ENCODE measurements at places on chromosomes 7 and 10. TPM values are rescaled to one million over a fixed set of nuclear protein-coding genes. Genes with fewer than 3 reads are reported as not detected.

- no peaks in the 10 kb centered on the region for H3K4me1 ChIP-seq
- H3K27me3 ChIP-seq = no peaks in the 10 kb centered on the region
- DNase-seq = no peak
- H3K4me3 ChIP-seq = no peak overlapping the region
These were observed 153.1 kb downstream of the CDK14 start for GRCh38 chr7:90749262-90749661.

GRCh38 chr10:76017733-76018433, 586.5 kb downstream of the LRMDA start:
- no peaks in the 10 kb centered on the region for H3K36me3 ChIP-seq
- no peak overlapping the region for H3K4me3 ChIP-seq
- no peak overlapping the region for H3K27ac ChIP-seq
- DNase-seq = peak; percentile 79
- H3K4me1 ChIP-seq = peaks cover 1% of the 10 kb centered on the region
- no peaks in the 10 kb centered on the region for H3K27me3 ChIP-seq

GRCh38 chr7:1742555-1743303, 72.7 kb downstream of the ELFN1 start:
- H3K27me3 ChIP-seq = no peaks in the 10 kb centered on the region
- DNase-seq = peak; percentile 79
- H3K27ac ChIP-seq = no peak overlapping the region
- no peak overlapping the region for H3K4me3 ChIP-seq

CHST12 gene
- total RNA-seq = 17.9 TPM

All from lung (tissue), 17 donors.